Stimulated activated CD8-positive, alpha-beta memory T cell treated with anti-CD3 and anti-CD28 coated beads, Interleukin-7, amount 100 ng/mL, for 24 hours (primary cell): ENCODE measurements at places on chromosomes 7 and 10.

DNA sequence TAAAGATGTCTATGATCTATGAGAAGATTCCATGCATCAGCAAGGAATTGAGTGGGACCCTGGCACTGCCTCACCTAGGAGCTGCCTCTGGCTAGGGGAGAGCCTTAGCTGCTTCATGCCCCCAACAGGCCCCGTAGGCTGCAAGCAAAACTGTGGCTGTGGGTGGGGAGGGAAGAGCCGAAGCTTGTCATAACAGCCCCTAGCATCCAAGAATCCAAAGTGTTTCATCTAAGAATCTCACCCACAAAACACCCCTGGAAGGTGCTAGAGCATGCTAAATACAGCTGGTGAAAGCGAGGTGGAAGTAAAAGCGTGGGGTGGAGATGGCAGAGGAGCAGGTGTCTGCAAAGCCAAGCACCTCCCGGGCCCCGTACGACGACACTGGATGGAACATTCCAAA lies 87.5 kb upstream of the C1QL3 start:
- DNase-seq: no peak

- DNase-seq: no peak
Observed at GRCh38 chr7:68776326-68776725, 821.9 kb upstream of the AUTS2 start.

DNA sequence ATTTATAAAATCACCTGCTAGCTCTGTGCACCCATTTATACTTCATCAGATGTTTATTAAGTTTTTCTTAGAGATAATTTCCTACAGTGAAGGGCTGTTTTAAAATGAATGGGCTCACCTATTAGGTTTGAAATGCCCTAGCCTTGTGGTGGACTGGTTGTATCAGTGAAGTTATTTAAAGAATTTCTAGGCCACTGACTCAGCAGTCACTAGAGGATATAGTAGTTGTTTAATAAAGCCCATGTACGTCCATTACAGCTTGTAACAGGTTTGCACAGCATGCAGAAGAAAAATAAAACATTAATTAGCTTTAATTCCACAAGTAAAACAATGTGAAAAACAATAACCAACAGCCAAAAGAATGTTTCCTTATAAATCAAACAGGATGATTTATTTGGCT lies 128.0 kb downstream of the RSU1 start:
- DNase-seq: no peak

GRCh38 chr10:126500866-126501265 lies 112.6 kb upstream of the ADAM12 start:
- no peak for DNase-seq
